ENCODE measurements at places on chromosomes 6 and 20.

DNA sequence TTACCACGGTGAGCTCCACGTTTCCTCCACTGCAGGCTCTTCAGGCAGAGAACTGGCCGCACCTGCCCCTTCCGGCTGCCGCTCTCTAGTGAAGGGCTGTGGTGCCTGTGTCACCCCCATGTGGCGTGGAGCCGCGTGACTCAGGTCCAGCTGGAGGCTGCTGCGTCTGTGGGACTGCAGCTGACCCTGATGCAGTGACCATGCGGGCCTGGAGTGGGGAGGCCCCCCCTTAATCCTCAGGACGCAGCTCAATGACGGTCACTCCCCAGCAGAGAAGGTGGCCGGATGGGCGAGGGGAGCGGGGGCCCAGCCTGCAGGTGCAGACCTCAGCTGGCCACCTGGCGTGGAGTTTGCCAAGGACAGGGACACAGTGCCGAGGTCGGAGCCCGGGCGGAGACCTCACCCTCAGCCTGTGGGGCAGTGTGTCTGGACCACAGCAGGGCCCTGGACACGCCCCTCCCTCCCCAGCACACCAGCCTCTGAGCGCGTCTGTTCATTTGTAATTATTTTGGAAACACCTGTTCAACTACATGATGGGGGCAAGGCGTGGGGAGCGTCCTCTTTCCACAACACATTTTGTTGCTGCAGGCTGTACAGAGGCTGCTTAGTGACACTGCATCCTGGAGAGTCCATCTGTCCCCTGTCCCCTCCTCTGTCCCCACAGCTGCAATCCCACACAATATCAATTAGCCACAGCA lies 10.7 kb downstream of the BHLHE23 start:
- DNase-seq, result no peak

- no peak for DNase-seq
These were observed 43.0 kb downstream of the FRK start for GRCh38 chr6:116017546-116018295.

DNA sequence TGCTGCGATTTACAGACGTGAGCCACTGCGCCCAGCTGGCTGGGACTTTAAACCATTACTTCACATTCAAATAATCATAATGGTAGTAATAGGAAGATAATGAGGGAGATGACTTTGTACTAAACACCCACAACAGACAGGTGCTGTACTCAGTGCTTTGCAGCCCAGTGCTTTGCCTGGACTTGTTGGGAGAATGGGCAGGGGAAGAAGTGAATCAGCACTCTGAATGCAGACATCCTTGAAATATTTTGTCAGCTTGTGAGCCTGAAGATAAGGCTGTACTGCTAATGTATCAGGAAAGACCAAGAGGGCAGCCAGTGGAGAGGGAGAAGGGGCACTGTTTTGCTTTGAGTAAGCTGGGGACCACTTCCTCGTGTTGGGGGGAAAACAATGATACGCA lies 17.4 kb downstream of the NKX2-2 start:
- DNase-seq, result no peak

GRCh38 chr6:155270561-155271091 lies 6.8 kb downstream of the CLDN20 start:
- no peak for DNase-seq

- no peak for DNase-seq
These were observed 8.8 kb downstream of the SLC17A9 start for GRCh38 chr20:62961310-62961783.

DNA sequence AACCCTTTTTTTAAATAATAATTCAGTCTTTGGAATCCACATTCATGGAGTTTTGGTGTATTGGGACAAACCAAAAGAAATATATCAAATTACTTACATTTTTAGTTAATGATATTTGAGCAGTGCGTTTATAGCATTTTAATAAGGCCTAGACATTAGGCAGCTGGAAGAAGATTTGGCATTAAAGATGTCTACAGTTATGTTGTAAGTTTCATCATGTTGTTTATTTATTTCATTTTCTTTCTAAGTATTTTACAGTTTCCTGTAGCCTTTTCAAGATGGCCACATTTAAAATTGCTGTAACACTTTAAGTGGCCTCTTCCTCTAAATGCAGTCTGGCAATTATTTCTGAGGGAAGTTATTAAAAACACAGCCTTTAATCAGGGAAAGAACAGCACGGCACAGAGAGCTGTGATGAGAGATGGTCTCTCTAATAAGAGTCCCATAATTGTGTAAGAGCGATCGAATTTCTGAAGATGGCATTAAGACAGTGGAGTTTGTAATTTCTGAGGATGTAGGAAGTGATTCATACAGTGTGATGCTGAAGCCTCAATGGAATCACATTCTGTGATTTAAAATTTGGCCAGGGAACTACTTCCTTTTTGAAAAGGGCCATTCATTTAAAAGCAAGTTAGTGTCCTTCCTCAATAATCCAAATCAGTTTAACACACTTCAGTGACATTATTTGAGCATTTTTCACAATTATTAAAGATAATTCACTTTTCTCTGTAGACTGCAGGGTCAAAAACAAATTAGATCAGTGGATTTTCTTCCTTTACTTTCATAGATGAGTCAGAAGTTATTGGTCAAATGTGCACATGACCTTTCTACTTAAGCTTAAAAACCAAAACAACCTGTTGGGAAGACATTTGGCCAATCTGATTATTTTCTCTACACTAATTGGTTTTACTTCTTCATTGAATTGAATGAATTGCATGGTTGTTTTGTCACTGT lies 52.4 kb upstream of the EDN3 start:
- no peak for DNase-seq

- DNase-seq, result no peak
These were observed 439.6 kb upstream of the PTCHD4 start for GRCh38 chr6:48550603-48551002.

DNA sequence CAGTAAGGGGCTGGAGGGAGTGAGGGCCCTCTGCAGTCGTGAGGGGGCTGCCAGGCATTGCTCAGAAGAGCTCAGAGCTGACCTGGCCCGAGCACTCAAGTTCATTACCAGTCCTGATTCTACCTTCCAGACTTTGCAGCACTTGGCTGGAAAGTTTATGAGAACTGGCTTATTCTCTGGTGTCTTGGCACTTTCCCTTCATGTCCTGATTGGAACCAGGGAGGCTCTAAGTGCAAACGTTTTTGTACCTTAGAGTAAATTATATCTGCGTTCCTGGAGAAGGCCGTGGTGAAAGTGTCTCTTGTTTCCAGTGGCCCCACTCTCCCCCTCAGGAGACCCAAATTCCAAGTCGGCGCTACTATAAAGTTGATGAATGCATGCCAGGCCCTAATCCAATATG lies 402.3 kb downstream of the CDC5L start:
- DNase-seq, result no peak

- no peak for DNase-seq
These were observed 46.2 kb upstream of the RNGTT start for GRCh38 chr6:89009624-89010059.

- DNase-seq, result no peak
These were observed 275.5 kb upstream of the SGK1 start for GRCh38 chr6:134593442-134593841.

DNA sequence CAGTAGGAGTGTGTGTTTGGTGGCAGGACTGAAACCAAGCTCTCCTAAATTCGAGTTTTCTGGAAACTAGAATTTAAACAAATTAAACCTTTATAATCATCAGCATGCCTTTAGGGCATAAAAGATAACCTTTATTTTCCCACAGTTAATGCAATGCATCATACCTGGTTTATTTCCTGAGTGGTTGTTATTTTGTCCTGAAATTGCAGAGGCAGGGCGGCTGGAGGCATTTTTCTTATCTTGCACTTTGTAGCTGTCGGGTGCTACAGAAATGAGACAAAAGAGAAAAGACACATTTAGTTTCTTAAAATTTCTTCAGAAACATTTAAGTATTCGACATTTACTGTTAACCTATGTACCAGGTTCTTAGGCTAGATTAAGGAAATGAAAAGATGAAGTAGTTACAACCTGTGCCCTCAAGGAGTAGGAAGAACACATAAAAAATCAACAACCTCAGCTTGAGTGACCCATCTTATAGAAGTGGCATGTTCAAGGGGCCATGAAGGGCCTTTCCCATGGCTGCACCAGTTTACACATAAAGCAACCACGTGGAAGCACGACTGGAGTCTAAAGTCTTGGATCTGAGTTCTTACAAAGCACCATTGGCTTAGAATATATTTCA lies 128.6 kb downstream of the MAP7 start:
- DNase-seq, result no peak

DNA sequence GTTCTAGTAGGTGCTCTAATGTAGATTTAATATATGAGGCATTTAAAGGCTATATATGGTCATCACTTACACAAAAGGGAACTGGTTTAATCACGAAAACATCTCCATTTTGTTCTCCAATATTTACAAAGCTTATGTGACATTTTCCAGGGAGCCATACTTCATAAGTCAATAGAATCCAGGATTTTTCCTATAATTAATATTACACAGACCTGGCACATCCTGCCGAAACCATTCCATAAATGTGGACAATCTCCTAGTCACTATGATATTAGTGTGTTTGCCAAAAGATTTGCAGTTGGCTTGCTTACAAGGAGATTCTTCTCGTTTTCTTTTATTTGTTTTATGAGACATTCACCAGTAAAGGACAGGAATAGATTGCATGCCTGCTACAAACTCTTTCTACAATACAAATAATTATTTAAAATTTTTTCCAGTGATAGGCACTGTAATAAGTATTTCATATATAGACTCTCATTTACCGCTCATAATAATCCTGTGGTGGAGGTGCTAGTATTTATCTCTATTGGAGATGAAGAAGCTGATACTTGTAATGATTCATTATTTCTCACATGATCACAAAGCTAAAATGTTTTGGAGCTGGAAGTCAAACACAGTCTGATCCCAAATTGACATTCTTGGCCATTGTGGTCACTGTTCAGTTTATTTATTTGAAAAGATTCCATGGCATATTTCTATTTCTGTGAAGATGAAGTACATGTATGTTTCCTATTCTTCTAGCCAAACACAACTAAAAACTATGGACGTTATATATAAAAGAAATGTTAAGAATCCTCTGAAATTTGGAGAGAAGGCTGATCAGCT lies 597.0 kb downstream of the HTR1B start:
- DNase-seq, result no peak

GRCh38 chr20:13325033-13325432 lies 104.0 kb downstream of the ISM1 start:
- DNase-seq, result no peak

DNA sequence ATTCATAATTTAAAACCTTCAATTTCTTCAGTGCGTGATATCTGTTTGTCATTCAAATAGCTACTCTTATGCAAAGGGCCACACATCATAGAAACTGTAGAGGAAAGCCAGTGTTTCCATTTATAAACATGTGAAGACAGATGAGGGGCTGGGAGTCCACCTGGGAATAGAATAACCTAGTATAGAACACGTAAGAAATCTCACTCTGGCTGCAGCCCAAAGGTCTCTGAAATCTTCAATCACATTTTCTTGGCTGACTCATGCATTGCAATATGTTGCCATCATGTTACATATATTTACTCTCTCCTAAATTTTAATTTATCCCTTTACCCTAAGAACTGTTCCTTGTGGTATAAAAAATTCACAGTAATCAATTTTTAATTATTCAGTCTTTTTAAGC lies 123.2 kb downstream of the ELOVL4 start:
- no peak for DNase-seq

GRCh38 chr6:46949632-46950280 lies 28.0 kb upstream of the ADGRF5 start:
- no peak for DNase-seq

- no peak for DNase-seq
These were observed 10.4 kb downstream of the TRIM31 start for GRCh38 chr6:30102414-30102969.

GRCh38 chr6:36824253-36824652 lies 15.0 kb downstream of the CPNE5 start:
- no peak for DNase-seq

DNA sequence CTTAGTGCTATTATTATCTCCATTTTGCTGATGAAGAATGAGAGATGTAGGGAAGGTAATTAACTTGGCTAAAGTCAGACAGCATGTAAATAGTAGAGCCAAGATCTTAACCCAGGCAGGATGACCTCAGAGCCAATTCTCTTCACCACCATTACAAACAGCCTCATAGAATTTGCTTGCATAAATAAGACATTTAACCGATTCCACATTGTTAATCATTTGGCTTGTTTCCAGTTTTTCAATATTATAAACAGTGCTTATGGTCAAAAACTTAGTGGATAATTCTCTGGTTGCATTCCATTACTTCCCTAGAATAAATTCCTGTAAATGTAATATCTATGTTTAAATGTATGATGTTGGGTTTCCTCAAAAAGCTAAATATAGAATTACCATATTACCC lies 19.1 kb upstream of the PRDM1 start:
- no peak for DNase-seq

DNA sequence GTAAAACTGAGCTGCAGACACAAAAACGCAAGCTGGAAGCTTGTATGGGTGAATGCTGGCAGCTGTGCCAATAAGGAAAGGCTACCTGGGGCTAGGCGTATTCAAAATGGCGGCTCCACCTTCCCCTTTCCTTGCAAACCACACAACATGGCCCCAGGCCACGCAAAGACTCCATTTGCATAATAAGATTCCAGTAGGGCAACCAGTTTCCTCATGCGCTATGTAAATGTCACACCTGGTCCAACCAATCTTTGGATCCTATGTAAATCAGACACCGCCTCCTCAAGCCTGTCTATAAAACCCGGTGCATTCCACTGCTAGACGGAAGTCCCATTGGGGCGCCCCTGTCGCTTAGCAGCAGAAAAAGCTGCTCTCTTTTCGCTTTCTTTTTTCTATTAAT lies 505.9 kb upstream of the BTBD3 start:
- DNase-seq, result no peak

DNA sequence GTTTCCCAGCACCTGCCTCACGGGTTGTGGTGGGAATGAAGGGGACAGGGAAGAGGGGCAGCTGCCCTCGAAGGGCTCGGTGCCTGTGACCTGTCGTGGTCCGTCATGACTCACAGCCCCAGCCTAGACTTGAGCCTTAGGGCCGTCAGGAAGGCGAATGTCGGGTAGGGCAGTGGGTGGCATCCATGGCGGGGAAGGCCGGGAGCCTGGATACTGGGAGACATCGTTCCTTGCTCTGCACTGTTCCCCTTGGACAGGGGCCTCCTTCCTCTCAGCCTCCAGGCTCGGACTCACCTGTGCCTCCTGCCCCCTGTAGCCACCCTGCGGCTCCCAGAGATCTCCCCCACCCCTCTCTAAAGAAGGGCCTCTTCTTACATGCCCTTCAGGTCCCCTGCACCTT lies 52.2 kb upstream of the APCDD1L start:
- no peak for DNase-seq

DNA sequence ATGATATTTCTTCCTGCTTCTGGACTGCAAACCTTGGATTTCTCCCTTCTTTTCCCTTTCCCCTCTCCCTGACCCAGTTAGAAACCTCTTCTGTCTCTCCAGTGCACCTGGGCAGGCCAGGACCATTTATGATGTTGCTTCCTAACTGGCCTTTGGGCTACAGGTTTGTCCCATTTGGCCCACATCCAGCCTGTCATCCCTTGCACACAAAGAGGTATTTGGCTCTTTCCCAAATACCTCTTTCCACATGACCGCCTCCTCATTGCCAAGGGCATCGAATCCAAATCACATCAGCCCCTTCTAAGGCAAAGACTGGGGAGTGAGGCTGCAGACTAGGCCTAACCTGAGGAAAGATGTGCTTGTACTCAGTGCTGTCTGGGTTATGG lies 13.6 kb downstream of the FGD2 start:
- DNase-seq, result no peak

Data from effector CD4-positive, alpha-beta T cell (primary cell).